ENCODE measurements at places on chromosomes 13 and 19.

DNA sequence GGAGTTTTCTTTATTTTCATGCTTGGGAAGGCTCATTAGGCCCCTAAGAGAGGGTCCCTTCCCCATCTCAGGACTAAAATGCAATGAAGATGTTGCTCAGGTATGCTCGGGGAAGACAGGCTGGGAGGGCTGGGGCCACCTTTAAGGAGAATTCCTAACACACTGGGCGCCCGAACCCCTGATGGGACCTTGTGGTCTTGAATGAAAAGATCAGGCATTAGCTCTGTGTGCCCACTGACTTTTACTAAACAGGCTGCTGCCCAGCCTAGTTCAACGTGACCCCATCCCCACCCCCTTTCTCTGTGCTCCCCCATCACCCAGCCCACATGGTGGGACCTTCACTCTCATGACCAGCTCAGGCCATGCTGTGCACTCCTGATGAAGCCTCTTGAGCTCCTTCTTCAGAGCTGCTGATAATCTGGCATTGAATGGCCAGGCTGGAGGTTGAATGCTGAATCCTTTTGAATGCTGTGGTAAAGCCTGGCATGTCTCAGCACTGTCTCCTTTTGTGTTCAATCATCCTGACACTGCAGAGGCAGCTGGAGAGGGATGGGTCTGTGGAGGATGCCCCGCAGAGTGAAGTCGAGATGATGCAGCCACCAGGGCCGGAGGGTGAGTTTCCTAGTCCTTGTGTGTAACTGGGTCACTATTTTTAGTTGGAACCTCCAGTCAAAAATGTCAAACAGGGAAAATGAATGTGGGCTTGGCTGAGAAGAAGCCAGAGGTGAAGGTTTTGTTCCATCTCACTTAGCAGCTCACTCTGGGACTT, 209.1 kb downstream of the UQCRFS1 start:
- no peak for DNase-seq

DNA sequence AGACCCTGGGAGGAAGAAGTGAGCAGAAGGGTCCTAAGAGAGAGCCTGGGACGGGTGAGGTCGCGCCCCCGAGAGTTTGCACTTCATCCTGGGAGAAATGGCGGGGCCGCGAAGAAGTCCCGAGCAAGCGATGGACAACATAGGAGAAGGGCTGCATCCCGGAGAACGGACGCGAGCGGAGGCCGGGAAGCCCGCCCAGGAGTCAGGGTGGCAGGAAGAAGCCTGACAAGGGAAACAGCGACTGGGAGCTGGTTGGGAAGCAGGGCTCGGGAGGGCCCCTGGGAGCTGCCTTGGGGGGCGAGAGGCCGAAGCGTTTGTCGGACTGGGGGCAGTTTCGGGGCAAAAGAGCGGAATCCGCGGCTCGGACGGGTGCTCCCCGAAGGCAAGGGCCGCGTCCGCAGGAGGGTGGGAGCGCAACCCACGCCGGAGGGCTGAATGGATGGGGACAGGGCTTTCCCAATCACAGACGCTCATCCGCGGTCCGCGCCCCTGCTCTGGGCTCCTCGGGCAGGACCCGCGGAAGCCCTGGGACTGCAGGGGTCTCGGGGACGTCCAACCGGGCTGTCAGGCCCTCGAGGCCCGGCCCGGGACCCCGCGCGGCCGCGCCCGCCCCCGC, 469 bp downstream of the ABHD17A start:
- no peak for DNase-seq

DNA sequence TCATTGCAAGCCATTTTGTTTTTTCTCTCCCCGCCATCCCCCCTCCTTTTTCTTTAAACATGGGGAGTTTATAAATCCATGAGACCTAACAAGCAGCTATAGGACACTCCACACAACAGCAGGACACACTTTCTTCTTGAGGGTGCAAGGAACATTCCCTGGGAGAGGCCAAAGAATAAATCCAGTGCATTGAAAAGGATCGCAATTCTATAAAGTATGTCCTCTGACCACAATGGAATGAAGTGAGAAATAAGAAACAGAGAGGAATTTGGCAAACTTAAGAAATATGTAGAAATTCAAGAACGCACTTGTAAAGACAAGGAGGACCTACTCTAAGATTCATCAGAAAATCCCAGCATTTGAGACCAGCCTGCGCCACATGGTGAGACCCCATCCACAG, 11.9 kb downstream of the KLF2 start:
- peak; percentile 81 for DNase-seq

DNA sequence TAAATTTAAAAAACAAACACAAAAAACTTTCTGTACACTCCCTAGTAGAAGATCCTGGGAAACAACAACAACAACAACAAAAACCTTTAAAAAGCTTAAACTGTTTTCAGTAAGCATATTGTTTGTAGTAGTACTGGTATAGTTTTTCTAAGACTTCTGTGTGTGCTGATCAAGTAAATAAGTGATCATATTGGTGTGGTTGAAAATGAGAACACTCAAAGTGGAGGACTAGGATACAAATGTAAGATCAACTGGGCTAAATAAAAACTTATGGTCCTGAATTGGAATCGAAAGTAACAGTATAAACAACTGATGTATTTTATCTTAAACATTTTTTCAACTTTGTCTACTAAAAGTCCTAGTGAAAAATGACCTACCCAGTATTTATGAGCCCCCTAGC, 135.5 kb downstream of the FOXO1 start:
- DNase-seq, result no peak

DNA sequence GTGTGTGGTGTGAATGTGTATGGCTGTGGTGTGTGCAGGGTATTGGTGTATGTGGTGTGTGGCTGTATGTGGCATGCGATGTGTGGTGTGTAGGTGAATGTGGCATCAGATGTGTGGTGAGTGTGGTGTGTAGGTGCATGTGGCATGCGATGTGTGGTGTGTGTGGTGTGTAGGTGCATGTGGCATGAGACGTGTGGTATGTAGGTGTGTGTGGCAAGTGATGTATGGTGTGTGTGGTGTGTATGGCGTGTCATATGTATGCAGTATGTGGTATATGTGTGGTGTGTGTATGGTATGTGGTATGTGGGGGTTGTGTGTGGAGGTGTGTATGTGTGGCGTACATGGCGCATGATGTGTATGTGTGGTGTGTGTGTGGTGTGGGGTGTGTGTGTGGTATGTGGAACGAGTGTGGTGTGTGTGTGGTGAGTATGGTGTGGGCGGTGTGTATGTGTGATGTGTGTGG, 63.4 kb downstream of the PEPD start:
- DNase-seq, result no peak

DNA sequence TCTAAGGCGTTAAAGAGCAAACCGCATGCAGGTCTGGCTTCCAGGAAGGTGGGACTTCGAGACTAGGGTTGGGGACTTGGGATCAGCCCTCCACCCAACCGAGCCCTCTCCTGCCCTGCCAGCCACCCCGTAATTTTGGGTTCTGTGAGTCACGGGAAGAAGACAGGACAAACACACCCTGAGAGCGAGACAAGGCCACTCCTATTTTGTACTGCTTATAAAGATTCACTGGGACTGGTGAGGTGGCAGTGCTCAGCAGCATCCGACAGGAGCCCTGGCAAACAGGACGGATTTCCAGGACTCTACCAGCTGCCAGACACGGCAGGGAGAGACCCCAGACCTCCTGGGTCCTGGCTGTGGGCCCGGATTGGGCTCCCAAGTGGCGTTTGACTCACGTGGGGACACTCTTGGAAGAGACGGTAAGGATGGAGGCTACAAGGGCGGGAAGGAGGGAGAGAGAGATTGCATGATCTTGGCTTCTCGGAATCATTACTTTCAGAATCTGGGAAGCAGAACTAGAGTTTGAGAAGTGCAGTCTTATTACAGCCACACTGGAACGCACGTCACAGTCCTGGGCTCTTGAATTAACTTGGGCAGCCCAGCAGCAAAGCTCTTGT, at the start of gene C5AR2:
Gene C5AR2, plus strand, starts transcription at position 245 of the 617 bp plus-strand sequence. CDS start 8,625 bp downstream, outside the sequence.
- DNase-seq, result no peak

DNA sequence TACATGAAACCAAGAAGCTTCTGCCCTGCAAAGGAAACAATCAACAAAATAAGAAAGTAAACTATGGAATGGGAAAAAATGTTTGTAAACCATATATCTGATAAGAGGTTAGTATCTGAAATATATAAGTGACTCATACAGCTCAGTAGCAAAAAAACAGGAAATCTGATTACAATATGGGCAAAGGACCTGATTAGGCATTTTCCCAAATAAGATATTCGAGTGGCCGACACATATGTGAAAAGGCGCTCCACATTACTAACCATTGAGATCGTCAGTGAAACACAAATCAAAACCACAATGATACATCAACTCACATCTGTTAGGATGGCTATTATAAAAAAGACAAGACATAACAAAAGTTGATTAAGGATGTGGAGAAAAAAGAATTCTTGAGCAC, 2818.6 kb upstream of the PCDH20 start:
- DNase-seq, result peak; percentile 88

DNA sequence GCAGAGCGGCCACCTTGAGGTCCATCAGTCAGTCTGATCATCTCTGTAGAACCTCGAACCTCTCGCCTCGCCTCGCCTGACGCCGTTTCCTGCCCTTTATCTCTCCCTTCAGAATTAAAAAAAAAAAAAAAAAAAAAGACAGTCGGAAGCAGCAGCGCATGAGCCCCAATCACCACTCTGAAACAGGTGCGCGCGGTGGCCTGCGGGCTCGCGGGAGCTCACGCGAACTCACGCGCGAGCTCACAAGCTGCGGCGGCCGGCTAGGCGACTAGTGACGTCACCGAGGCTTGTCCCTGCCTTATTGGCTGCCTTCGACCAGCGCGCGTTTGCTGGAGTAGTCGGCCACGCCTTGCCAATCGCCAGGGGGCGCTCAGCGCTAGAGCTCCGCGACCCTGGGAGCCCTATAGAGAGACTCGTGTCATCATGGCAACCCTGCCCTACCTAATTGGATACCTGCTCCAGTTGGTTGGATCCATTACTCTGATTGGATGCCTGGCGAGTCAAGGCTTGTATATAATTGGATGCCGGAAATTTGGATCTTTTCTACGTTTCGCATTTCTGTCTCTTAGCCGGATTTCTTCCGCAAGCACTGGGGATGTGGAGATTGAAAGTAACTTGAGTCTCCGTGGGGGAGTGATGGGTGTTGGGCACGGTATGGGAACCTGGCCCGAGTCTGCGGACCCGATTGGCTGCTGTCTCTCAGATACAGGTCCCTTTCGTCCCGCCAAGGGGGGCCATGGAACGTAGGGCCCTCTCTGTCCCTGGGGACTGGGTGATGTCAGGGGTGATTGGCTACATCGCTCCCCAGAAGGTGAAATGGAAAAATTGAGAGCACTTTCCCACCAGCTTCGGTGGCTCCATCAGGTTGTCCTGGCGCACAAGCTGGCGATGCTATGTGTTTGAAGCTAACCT, 31.6 kb downstream of the SYT3 start:
- peak; percentile 80 for DNase-seq

GRCh38 chr13:107351305-107351704, 783.4 kb upstream of the ARGLU1 start:
- no peak for DNase-seq

DNA sequence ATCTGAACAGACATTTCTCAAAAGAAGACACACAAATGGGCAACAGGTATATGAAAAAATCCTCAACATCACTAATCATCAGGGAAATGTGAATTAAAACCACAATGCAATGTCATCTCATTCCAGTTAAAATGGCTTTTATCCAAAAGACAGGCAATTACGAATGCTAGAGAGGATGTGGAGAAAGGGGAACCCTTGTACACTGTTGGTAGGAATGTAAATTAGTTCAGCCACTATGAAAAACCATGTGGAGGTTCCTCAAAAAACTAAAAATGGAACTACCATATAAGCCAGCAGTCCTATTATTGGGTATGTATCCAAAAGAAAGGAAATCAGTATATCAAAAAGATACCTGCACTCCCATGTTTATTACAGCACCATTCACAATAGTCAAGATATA, 24.7 kb upstream of the ZC3H13 start:
- peak; percentile 8 for DNase-seq

DNA sequence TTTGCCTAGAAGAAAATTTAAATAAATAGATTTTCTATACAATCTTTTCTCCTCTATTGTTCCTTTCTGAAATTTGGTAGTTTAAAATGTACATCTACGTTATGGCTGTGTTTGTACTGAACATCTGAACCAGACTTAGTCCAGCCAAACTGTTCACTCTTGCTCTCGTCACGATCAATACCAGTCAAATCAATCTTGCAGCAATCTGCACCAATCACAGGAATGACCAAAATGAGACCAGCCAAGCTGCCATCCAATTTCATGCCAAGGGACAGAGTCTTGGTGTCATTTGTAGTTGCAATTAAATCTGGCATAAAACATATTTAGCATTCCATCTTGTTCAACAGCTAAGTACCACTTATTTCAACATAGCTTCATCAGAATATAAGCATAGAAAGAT, 156.6 kb downstream of the IRS2 start:
- no peak for DNase-seq

DNA sequence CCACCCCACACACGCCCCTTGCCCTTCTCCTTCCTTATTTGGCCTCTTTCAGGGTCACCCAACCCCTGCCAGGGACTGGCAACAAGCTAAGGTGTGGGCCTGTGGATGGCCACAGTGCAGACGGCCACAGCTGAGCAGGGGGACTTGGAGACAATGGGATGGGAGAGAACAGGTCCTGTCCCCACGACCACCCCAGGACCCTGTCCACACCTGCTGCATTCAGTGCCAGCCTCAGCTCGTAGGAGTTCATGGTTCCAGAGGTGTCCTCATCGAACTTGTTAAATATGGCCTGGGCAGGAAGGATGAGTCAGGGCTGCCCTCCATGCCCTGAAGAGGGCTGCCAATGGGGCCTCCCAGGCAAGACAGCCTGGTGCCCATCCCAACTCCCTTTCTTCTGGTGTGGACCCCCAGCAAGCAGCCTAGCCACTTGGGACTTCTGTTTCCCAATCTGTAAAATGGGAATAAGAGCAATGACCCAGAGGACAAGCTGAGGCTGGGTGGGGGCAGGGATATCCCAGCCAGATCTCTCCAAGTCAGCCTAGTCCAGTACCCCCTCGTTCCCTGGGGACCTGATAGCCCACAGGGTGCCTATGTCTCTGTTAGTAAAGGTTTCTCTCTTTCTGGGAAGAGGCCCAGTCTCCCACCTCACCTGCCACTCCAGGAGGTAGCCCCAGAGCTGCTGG, 10.6 kb downstream of the CAPN12 start:
- peak; percentile 18 for DNase-seq

- no peak for DNase-seq
These were observed 1610.1 kb upstream of the PCDH20 start for GRCh38 chr13:63025741-63026140.

- no peak for DNase-seq
These were observed 48.3 kb downstream of the LATS2 start for GRCh38 chr13:21012841-21013681.

GRCh38 chr13:67369895-67370660, 139.9 kb upstream of the PCDH9 start:
- DNase-seq, result peak; percentile 92

GRCh38 chr13:113153810-113154748, 4.4 kb upstream of the PROZ start:
- peak; percentile 71 for DNase-seq

- DNase-seq, result peak; percentile 18
These were observed 74.9 kb downstream of the SIPA1L3 start for GRCh38 chr19:37981785-37982475.

DNA sequence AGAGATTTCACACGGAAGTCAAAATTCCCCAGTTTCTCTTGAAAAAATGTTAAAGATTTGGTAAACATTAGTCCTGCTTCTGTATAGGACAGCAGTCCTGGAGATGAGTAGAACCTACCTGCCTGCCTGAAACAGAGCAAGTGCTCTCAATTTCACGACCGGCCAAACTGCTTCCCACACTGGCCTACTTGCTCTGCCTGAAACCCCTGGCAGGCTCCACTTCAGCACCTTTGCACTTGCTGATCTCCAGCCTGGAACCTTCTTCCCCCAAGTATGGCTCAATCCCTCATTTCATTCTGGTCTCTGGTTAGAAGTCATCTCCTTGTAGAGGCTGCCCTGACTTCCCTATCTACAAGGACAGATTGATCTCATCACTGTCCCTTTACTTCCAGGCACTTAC, 271.4 kb downstream of the DLEU7 start:
- no peak for DNase-seq

- DNase-seq, result peak; percentile 94
These were observed 239.0 kb downstream of the RGCC start for GRCh38 chr13:41696163-41697003.
